ENCODE measurements at places on chromosomes 1 and 21.

DNA sequence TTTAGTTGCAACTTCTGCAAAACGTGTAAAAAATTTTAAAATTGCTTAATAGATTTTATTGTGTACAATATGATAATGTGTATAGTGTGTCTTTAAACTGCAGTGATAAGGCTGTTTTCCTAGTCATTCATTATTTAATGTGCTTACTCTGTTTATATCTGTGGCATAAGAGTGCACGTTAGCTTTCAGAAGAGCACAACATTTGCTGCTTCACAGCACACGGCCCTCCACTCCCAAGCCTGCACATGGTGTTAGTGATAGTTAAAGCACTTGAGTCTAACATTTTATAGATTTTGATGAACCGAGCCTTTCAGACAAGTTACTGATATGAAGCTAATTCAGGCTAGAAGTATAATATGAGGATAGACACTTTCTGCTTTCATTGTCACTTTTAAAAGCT is 120.6 kb downstream of the ADGRL2 start:
- no peak for DNase-seq

DNA sequence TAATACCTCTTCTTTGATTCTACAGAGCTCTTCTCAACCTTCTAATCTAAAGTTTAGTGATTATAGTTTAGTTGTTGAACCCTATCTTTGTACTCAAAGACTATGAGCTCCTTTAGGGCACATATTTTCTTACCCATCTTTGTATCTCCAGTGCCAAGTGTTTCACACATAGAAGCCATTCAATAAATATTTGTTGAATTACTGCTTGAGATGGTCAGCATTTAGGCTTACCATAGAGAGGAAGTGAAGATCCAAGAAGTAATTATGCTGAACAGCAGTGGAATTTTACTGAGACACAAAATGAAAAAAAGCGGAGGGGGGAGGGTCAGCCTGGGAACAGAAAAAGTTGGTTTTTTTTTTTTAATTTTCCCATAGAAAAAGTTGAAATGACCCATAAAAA is 21.9 kb downstream of the PIK3R3 start:
- DNase-seq: no peak

- no peak for DNase-seq
These were observed 798.1 kb downstream of the ADGRL2 start for GRCh38 chr1:82598812-82599211.

DNA sequence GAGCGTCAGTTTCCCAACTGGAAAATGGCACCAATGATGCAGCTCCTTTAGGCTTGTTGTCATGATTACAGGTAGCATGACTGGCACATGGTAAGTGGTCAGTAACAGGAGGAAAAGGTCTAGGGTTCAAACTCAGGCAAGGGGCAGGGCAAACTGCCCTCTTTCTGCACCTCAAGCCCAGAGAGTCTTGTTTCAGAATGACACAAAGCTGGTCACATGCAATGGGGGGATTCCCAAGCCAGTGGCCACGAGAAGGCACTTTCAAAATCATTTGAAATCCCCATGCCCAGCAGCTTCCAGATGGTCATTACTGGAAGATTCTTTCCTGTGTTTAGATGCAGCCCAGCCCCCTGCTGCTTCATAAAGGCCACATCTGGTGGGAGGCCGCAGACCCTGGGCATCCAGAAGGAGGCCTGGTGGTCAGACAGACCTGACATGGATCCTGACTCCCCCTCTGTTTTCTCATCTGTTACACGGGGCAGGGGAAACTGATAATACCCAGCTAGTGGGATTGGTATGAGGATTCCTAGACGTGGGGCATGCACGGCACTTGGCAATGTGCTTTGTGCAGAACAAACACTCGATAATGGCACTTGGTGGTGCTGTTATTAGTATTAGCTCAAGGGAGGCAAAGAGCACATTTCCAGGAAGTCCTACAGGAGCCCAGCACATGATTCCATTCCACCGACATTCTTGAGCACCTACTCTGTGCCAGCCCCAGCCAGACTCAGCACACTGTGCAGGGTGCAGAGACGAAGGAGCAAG is 6.9 kb upstream of the PLA2G2D start:
- DNase-seq: no peak

DNA sequence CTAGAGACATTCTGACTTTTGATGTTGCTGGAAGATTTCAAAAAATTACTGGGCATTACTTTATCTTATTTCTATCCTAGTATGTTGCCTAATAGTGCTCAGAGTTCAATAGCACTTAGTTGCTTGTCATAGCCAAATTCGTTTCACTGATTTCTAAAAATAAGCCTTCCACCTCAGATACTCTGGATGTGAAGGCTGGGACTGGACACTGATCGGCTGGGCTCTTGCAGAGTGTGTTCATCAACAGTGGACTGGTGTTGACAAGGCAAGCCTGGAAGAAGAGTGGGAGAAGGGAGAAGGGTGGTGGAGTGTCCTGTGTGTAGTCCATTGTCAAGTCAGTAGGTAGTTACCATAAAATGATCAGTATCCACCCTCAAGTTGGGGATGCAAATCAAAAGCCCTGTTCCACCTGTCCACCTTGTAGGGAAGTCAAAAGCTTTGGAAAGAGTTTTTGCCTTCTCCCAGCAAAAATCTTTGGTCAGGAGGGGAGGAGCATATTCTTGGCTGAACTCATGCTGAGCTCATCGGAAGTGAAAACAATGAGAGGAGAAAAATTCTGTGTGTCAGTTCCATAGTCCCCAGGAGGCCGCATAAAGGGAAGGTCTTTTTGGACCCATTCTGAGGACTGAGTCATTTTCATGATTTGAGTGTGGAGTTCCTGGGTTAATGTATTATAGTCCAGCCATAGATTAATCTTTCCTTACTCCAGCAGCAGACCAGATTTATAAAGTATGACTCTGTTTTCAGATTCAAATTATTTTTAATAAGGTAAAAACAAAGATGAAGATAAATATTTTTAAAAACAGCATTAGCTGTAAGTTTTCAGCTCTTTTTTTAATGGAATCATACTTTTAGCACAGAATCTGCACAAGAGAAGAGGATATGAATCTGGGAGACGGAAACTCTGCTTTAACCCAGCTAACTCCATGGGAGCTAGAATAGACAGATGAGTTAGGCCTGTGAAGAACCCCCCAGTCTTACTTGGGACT is 99.5 kb upstream of the BMP8A start:
- peak; percentile 90 for DNase-seq

DNA sequence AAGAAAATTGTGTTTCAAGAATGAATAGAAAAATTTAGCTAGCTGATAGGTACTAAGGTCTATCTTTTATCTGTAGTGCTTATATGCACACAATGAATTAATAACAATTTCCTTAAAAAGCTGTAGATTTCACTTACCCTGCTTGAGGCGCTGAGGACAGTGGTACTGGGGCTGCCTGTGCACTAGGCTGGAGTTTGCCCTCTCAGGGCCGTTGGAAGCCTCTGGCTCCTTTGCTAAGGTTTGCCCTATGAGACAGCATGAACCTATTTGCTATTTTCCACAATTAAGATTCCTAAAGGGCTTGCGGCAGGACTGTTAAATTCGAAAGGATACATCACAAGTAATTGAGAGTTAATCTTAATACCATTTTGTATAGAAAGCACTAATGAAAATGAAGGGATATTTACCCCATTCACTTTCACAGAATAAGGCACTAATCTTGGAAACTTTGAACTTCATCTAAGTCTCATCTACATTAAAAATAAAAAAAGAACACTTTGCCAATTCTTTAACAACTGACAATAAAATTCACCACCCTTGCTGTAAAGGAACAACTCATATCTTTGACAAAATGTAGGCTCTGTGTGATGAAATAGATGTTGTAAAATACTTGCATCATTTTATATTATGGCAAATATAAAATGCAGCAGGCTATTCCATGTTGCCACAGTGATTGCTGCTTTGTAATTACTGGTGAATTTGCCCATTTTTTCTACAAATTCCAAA is 293.0 kb downstream of the NTNG1 start:
- no peak for DNase-seq

DNA sequence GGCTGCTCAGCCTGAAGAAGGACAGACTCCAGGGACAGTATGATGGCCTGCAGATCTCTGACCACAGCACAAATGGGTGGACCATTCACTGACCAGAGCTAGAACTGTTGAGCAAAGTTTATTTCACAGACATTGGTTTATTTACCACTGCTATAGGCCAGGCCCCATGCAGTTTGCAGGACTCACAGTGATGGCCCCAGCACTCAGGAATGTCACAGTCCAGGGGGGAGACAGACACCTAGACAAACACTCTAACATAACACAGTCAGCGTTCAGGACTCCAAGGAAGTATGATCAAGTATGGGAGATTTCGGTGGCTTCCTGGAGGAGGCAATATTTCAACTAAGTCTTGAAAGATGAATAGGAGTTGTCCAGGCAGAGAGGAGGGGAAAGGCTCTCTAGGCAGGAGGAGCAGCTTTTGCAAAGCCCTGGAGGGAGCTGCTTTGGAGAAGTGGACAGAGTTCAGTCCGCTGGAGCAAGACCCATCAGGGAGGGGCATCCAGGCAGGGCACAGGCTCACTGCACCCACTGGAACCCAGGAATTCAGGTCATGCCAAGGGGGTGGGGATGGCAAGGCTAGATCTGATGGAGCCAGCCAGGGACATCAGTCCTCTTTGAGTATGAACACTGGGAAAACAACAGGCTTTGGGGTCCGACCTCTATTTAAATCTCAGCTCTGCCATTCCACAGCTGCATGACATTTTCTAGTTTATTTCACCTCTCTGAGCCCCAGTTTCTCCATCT is 454.3 kb downstream of the MATN1 start:
- no peak for DNase-seq

DNA sequence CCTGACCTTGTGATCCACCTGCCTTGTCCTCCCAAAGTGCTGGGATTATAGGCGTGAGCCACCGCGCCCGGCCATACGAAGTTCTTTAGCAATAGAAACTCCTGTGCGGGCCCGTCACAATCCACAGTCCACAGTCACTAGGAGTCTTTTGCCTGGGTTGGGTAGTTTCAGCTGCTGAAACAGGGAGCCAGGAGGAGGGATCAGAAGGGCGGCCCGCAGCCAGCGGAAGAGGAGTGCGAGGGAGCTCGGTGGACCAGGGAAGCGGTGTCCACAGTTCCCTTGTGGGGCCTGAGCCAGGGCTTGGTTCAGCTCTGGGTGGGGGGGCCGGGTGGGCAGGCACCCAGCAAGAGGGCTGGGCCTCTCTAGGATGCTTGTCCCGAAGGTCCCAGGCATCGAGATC is 17.9 kb upstream of the HSPG2 start:
- DNase-seq: no peak

GRCh38 chr21:26834181-26834905 is 10.9 kb downstream of the ADAMTS1 start:
- DNase-seq: peak; percentile 58

DNA sequence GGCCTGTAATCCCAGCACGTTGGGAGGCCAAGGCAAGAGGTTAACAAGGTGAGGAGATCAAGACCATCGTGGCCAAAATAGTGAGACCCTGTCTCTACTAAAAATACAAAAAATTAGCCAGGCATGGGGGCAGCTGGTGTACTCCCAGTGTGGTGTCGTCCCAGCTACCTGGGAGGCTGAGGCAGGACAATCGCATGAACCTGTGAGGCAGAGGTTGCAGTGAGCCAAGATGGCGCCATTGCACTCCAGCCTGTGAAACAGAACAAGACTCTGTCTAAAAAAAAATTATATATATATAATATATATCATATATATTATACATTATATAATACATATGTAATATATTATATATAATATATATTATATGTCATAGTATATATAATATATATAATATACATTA is 249.2 kb upstream of the TPTE start:
- no peak for DNase-seq

DNA sequence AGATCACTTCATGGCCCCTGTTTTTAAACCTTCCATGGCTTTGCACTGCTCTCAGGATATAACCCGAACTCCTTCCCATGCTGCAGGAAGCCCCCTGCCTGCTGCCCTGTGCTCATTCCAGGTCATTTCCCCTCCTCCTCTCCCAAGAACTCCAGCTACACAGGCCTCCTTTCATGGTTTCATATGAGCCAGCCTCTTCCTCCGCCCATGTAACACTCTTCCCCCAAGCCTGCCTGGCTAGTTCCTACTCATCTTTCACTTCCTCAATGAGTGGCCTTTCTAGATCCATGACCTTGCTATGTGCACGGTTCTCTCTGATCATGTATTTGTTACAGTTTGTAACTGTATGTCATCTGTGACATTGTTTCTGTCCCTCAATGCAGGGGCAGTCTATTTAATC is 3.1 kb upstream of the NCF2 start:
- no peak for DNase-seq

GRCh38 chr1:28437264-28437923 is 67.9 kb downstream of the PHACTR4 start:
- peak; percentile 80 for DNase-seq

GRCh38 chr1:222629921-222630535 is 12.1 kb downstream of the MIA3 start:
- DNase-seq: peak; percentile 52

GRCh38 chr1:31371121-31371959 is 1.5 kb downstream of the FABP3 start:
- no peak for DNase-seq

GRCh38 chr1:168480997-168481396 is 62.8 kb downstream of the XCL2 start:
- DNase-seq: no peak

GRCh38 chr1:200279810-200280411 is 129.9 kb downstream of the ZNF281 start:
- peak; percentile 60 for DNase-seq

DNA sequence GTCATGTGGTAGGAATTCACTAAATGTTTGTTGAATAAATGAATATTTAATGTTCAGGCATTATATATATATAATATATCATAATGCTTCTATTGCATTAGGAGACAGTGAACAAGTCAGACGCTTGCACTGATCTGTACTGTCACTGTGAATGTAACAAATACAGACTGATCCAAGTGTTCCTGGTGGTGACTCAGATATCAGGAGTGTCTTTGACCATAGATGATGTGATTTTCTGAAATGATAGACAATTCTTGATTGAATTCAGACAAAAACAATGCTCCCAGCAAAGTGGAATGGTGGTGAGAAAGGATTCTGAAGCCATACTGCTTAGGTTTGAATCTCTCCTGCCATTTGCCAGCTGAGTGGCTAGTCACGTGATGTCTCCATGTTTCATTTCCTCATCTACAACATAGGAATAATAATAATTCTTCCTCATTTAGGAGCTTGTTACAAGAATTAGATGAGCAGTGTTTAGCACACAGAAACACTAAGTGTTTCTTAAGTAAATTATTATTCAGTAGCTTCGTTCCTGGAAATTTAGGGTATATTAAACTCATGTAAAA is 71.0 kb downstream of the OLFML2B start:
- peak; percentile 19 for DNase-seq

- DNase-seq: no peak
These were observed 92.2 kb downstream of the DYRK1A start for GRCh38 chr21:37458669-37459276.

GRCh38 chr1:244796719-244797406 is 38.6 kb upstream of the COX20 start:
- DNase-seq: peak; percentile 68

- peak; percentile 60 for DNase-seq
These were observed 28.8 kb upstream of the TRIM45 start for GRCh38 chr1:117150316-117150715.

Data from IMR-90 (cell line).